ENCODE measurements at places on chromosomes 13 and 19.

DNA sequence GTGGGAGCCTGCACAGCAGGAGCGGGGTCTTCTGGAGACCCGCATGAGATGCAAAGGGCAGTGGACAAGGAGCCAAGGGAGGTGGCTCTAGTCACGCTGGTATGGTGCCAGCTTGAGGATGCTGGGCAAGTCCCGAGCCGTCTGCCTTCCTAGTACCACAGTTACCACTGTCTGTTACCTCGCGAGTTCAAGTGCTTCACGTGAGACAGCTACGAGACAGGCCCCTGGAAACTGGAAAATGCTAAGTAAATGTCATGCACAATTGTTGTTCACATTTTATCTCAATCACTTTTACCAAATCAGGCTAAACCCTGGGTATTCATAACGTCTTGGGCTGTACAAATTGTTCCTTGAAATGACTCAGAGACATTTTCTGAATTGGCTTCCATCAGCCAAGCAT lies 155.7 kb downstream of the TNFRSF19 start:
- DNase-seq, result no peak

DNA sequence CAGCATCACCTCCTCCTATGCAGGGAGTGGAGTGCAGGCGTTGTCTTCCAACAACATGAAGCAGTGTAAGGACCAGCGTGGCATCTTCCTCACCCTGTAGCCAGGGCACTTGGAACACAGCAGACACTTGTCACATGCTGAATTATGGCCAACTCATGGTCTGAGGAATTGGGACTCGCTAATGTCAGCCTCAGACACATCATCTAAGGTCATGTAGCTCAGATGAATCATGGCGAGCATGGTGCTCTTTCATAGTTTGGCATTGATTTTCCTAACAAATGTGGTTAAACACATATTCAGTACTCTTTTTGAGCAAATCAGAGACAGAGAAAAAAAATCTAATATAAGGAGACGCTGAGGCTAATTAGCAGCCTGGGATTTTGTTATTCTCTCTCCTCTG lies 99.6 kb upstream of the SGCG start:
- no peak for DNase-seq

DNA sequence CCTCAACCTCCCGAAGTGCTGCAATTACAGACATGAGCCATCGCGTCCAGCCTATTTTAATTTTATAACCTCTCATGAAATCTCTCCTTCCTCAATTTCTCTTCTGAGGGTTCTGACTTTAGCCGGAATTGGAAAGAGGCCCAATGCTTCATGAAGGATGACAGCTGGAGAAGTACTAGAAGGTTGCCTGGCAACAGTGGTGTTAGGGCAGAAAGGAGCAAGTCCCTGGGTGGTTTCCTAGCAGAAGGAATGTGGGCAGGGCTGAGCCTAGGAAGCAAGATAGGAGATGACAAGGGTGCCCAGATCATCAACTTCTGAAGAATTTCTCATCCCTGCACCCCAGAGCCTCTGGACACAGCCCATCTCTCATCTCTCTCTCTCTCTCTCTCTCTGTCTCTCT lies 25.8 kb downstream of the CACNG6 start:
- DNase-seq, result peak; percentile 90

DNA sequence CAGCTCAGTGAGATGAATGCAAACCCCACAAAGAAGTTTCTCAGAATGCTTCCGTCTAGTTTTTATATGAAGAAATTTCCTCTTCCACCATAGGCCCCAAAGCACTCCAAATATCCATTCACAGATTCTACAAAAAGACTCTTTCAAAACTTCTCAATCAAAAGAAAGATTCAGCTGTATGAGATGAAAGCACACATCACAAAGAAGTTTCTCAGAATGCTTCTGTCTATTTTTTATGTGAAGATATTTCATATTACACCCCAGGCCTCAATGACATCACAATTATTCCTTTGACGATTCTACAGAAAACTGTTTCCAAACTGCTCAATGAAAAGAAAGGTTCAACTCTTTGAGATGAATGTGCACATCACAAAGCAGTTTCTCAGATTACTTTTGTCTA lies 1819.4 kb downstream of the UQCRFS1 start:
- DNase-seq, result no peak

DNA sequence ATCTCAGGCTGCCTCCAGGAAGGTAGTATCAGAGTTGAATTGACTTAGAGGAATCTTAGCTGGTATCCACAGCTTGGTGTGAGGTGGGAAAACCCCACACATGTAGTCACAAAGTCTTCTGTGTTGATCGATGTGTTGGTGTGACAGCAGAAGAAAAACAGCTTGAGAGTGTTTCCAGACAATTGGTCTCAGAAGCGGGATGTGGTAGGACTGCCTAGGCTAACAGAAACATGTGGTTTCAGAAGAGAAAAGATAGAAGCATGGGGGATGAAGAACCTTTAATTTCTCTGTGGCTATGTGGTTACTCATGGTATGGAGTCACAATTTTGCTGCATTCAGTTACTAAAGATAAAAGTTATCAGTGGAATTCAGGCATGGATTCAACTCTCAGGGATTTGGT lies 134.7 kb upstream of the SLITRK5 start:
- DNase-seq, result no peak

GRCh38 chr19:18158467-18158866 lies 5.5 kb downstream of the PIK3R2 start:
- no peak for DNase-seq

DNA sequence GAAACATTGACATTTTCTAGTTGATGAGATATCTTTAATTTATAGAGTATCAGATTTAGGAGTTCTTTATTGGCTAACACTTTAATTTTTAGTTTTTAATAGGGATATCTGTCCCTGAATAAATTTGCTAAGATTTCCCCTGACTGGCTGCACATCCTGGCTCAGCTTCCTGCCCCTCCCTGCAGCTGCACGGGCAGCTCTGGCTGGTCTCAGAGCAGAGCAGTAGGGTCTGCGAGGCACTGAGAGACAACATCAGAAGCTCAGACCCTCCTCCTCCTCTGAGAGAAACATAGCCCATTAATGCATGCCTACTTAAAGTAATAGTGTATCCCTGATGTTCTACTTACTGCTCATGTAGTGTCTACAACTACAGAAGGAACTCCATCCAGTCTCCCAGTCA lies 139.2 kb downstream of the TNFSF13B start:
- no peak for DNase-seq

DNA sequence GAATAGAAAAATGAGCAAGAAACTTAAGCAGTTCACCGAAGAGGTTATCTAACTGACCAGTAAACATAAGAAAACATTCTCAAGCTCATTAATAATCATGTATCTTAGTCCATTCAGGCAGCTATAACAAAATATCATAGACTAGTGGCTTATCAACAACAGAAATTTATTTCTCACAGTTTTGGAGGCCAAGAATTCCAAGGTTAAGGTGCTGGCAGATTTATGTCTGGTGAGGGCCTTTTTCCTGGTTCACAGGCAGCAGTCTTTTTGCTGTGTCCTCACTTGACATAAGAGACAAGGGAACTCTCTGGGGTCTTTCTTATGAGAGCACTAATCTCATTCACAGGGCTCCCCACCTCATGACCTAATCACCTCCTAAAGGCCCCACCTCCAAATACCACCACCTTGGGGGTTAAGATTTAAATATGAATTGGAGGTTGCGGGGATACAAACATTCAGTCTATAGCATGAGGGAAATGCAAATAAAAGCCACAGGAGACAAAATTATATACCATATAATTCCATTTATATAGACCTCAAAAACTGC lies 123.6 kb downstream of the ZAR1L start:
- DNase-seq, result no peak

GRCh38 chr13:39144941-39145533 lies 106.8 kb downstream of the NHLRC3 start:
- peak; percentile 66 for DNase-seq

Data from iris pigment epithelial cell (primary cell).